ENCODE measurements at places on chromosomes 5 and 9.

GRCh38 chr5:80042330-80042729, 7.2 kb downstream of the THBS4 start:
- peaks cover 6% of the 10 kb centered on the region for H3K27me3 ChIP-seq
- DNase-seq = no peak
- no peak overlapping the region for H3K27ac ChIP-seq
- no peaks in the 10 kb centered on the region for H3K4me1 ChIP-seq
- no peak overlapping the region for H3K4me3 ChIP-seq

- no peak for DNase-seq
- H3K4me3 ChIP-seq = no peak overlapping the region
- no peaks in the 10 kb centered on the region for H3K36me3 ChIP-seq
- H3K27me3 ChIP-seq = no peaks in the 10 kb centered on the region
These were observed 10.0 kb downstream of the RXRA start for GRCh38 chr9:134336228-134336627.

DNA sequence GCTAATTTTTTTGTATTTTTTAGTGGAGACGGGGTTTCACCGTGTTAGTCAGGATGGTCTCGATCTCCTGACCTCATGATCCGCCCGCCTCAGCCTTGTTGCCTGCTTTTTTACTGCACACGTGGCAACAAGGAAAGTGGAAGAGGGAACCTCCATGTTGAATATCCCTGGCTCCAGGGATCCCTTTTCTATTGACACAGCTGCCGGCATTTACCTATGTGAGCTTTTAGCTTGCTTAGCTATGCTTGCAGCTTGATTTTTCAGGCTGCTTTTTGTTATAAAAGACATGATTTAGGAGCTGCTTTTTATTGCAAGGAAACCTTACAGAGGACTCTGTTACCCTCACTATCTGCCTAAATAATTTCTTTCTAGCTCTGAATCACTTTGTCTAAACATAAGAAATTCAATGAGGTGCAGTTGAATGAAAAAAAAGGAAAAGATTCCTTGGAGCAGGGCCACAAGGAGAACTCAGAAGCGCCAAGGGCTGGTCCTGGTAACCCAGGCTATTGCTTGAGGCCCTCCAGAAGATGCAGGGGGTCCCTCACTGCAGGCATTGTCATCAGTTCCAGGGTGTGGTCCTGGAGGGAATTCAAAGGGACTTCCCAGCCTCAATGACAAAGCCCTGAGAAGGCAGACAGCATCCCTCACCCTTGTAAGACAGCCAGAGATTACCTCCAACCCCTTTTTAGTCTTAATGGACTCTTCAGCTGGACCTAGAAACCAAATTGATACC, 89.9 kb downstream of the SYK start:
- H3K27me3 ChIP-seq = no peaks in the 10 kb centered on the region
- H3K4me3 ChIP-seq = no peak overlapping the region
- no peaks in the 10 kb centered on the region for H3K4me1 ChIP-seq
- H3K36me3 ChIP-seq = peaks cover 57% of the 10 kb centered on the region
- H3K27ac ChIP-seq = no peak overlapping the region

DNA sequence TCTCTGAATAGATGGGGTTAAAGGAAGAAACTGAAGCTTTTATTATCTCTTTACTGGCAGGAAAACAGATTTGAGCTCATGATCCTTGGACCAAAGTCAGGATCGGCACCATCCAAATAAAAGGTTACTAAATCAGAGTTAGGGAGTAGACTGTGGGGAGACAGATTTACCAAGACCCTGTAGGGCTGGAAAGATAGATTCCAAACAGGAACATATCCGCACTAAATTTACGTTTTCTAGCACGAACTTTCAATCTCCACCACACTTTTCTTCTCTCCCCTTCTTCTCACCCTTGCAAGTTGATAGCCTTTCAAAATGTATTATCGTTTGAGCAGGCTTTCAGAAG, 120.0 kb upstream of the HMHB1 start:
- no peak overlapping the region for H3K4me3 ChIP-seq
- H3K27me3 ChIP-seq = no peaks in the 10 kb centered on the region
- DNase-seq = no peak
- peaks cover 29% of the 10 kb centered on the region for H3K4me1 ChIP-seq

DNA sequence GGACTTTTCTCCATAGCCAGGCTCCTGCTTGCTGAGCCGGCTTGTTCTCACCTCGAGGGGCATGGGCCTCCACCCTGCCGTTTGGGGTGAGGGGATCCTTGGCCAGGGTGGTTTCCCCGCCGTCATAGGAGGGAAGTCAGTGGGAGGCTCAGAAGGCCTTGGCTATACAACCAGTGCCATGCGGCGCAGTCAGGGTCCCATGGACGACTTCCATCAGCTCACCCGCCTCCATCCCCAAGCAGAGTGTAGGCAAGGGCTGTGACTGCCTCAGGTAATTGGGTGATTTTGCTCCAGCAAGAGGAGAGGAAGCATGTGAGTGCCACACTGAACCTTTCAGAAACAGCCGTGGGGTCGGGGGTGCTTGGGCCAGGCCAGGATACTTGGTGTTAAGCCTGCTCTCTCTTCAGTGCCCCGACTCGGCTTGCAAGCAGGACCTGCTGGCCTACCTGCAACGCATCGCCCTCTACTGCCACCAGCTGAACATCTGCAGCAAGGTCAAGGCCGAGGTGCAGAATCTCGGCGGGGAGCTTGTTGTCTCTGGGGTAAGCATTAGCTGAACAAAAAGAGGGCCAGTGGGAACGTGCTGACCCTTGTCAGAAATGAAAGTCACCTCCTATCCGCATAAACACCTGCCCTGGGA, 57.2 kb upstream of the LRRTM2 start:
- peaks cover 4% of the 10 kb centered on the region for H3K36me3 ChIP-seq
- no peak for DNase-seq
- H3K4me1 ChIP-seq = no peaks in the 10 kb centered on the region

GRCh38 chr5:122332599-122333555, 20.8 kb downstream of the SNCAIP start:
- H3K27me3 ChIP-seq = no peaks in the 10 kb centered on the region
- H3K4me1 ChIP-seq = no peaks in the 10 kb centered on the region
- H3K4me3 ChIP-seq = no peak overlapping the region
- DNase-seq = no peak

GRCh38 chr9:71859939-71860338, 51.1 kb downstream of the ABHD17B start:
- peaks cover under 1% of the 10 kb centered on the region for H3K36me3 ChIP-seq
- no peak overlapping the region for H3K27ac ChIP-seq
- H3K4me1 ChIP-seq = no peaks in the 10 kb centered on the region
- no peak for DNase-seq
- no peaks in the 10 kb centered on the region for H3K27me3 ChIP-seq

DNA sequence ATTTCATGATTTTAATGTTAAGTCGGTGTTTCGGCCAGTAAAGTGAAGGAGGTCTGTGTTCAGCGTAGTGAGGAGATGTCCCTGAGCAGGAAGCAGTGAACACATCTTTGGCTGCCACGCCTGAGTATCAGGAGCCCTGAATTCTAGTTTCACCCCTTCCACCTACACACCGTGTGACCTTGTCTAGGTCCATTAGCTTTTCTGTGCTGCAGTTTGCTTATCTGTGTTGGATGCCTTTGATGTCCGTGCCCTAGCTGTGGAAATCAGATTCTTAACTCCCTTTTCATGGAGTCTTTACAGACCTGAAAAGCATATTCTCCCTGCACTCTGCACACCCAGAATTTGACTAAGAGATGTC, 601 bp downstream of the FBXO38 start:
- H3K36me3 ChIP-seq = peaks cover 4% of the 10 kb centered on the region
- H3K4me3 ChIP-seq = peak overlapping the region; percentile 93
- H3K4me1 ChIP-seq = peaks cover 8% of the 10 kb centered on the region
- peak overlapping the region; percentile 97 for H3K27ac ChIP-seq

GRCh38 chr9:21660976-21661375, 141.5 kb upstream of the MTAP start:
- H3K4me3 ChIP-seq = no peak overlapping the region
- no peak overlapping the region for H3K27ac ChIP-seq
- no peaks in the 10 kb centered on the region for H3K36me3 ChIP-seq

DNA sequence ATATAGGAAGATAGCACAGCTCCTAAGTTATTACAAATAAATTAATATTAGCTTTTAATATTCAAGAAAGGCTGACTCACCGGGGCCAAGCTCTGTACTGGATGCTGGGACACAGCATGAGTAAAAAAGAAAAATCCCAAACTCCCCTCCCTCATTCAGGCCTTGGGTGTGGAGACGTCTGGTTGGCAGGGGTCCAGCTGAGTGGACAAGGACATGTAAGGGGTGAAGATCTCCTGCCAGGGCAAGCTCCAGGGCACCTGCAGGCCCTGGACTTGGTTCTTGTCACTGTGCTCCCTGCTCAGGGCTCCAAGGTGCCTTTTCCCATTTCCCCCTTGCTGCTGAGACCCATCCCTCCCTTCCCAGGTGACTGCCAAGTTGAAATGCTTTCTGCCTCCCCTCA, 388.5 kb downstream of the ENC1 start:
- DNase-seq = no peak
- H3K36me3 ChIP-seq = no peaks in the 10 kb centered on the region
- H3K27me3 ChIP-seq = no peaks in the 10 kb centered on the region
- H3K4me3 ChIP-seq = no peak overlapping the region
- no peak overlapping the region for H3K27ac ChIP-seq
- H3K4me1 ChIP-seq = no peaks in the 10 kb centered on the region

DNA sequence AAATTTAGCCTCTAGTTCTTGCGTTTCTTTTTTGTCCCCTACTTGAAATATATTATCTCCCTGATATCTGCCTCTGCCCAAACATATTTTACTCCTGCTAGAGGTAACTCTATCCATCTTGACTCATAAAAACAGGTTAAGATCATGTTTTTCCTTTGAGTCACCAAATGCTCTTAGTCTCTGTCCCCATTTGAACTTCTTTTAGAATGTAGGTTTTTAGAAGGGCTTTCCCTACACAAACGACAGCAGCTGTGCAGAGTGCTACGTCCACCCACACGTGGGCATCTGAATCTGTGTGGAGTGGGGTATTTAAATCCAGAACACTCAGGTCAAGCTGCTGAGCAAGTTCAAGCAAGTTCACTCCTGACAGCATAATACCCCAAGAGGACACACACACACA, 2.2 kb downstream of the HSD17B3 start:
- no peak overlapping the region for H3K27ac ChIP-seq
- H3K27me3 ChIP-seq = no peaks in the 10 kb centered on the region
- no peaks in the 10 kb centered on the region for H3K4me1 ChIP-seq
- DNase-seq = no peak
- H3K4me3 ChIP-seq = no peak overlapping the region
- H3K36me3 ChIP-seq = no peaks in the 10 kb centered on the region

DNA sequence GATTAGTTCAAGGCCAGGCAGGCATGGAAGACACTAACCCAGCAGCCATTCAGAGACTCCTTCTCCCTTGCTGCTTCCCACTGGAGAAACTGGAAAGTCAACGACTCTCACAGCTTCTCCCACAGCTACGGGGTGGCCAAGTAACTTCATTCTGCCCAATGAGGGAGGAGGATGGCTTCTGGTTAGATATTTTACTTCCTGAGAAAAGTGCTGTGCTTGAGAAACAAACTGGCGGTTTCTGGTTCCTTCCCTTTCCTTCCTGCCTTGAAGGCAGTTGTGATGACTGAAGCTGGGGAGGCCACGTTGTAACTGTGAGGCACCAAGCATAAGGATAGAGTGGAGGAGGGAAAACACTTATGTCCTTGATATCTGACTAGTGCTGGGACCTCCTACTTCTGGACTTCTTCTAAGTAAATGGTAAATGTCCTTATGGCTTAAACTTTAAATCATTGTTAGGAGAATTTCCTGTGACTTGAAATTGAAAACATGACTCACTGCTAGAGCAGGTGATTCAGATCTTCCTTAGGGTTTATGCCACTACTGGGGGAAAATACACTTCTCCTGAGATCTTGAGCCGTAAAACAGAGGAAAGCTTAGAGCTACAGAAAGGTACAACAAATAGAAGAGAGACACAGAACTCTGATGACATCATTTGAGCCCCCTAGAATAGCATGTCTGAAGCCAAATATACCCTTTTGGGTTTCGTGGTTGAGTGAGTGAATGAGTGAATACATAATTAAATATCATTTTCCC, 3.1 kb upstream of the GNPDA1 start:
- no peaks in the 10 kb centered on the region for H3K36me3 ChIP-seq
- peak overlapping the region; percentile 75 for H3K27ac ChIP-seq
- DNase-seq = no peak
- no peaks in the 10 kb centered on the region for H3K27me3 ChIP-seq
- no peak overlapping the region for H3K4me3 ChIP-seq

GRCh38 chr5:93925321-93925720, 183.9 kb upstream of the POU5F2 start:
- no peaks in the 10 kb centered on the region for H3K27me3 ChIP-seq
- no peaks in the 10 kb centered on the region for H3K36me3 ChIP-seq
- no peak overlapping the region for H3K27ac ChIP-seq
- DNase-seq = no peak

DNA sequence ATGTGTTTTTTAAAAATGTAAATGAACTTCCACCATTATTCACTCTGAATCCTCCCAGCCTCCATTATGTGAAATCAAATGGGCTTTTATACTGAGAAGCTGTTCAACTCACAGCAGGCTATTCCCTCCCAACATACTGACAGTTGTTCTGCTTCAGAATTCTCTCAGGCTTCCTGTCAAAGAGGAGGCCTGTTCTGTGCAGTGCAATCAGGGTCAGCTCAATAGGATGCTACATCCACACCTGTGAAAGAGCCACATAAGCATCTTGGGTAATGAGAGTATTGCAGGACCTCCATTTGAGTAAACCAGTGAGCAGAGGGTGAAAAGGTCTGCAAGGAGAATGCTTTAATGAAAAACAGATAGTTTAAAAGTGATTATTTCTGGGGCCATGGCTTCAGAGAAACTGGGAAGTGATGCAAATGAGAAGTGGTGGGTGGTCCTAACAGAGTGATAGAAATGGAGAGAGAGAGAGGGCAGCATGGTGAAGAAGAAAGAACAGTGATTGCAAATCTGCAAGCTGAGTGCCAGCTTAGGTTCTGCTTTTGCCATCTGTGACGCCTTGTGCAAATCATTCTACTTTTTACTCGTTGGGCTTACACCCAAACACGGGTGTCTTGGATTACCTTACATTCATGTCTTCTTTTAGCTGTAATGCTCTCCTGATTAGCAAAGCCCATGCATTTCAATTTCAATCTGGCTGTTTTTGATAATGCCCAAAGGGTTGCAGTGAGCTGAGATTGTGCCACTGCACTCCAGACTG, 202.5 kb upstream of the NMUR2 start:
- H3K36me3 ChIP-seq = no peaks in the 10 kb centered on the region
- no peak for DNase-seq

DNA sequence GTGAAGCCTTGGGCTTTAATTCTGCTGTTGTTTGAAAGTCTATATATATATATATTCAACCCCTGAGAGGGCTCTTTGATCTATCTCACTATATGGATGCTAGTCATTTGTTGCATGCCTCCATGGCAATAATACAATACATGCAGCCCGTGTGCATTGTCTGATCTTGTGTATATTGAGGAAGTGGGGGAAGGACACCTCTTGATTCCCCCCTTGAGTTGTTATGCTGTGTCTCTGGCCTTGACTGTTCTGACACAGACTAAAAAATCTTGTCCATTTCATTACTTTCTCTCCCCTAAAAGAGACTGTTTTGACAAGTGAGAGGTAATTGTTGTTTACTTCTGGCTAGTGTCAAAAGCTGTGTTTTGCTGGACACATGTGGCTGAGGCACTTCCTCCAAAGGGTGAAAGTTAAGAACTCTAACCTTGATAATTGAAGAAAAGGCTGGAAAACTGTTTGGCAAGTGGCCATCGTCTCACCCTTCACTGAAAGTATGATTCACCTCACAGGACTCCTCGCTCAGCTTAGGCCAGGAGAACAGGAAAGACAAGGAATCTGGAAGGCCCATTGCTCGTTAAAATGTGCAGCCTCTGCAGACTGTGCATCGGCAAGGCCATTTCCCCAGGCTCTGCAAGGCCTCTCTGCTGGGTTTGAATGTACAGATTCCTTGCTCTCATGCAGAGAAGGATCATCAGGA, 304.0 kb downstream of the PRELID2 start:
- no peak overlapping the region for H3K27ac ChIP-seq
- no peaks in the 10 kb centered on the region for H3K4me1 ChIP-seq
- DNase-seq = no peak
- H3K4me3 ChIP-seq = no peak overlapping the region

Data from natural killer cell (primary cell).